ENCODE measurements at places on chromosomes 5 and 9.

- no peak for DNase-seq
These were observed 1.4 kb downstream of the NRG2 start for GRCh38 chr5:140041492-140042392.

GRCh38 chr9:98850851-98851729 is 43.6 kb downstream of the GALNT12 start:
- DNase-seq = no peak

- no peak for DNase-seq
These were observed 40.9 kb downstream of the CETN3 start for GRCh38 chr5:90368454-90369246.

DNA sequence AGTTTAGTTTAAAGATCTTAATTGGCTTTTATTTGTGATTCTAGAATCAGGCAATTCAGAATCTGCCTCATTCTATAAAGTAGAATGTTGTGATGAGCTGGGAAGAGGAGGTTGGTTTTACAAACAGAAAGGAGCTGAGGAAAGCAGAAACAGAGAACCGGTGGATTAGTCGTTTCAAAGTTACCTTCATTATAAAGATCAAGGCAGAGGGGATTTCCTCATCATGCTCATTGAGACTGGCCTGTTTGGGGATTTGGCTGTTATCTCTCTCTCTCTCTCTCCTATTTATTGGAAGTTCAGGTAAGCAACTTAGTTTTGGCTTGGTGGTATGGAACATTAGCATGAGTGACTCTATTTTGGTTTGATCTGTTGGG is 134.0 kb downstream of the GCNT1 start:
- no peak for DNase-seq

- peak; percentile 45 for DNase-seq
These were observed 17.0 kb upstream of the SH3TC2 start for GRCh38 chr5:149079883-149080282.

DNA sequence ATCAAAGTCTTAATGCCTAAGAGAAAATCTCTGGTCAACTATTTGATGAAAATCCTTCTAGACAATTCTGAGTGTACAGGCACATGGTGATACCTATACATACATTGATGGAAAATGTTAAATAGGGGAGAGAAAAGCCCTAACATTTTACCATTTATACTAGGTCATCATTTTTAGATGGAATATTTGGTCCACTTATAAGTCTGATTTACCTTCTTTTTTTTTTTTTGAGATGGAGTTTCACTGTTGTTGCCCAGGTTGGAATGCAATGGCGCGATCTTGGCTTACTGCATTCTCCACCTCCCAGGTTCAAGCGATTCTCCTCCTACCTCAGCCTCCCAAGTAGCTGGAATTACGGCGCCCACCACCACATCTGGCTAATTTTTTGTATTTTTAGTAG is 81.7 kb downstream of the FCHO2 start:
- DNase-seq = no peak

DNA sequence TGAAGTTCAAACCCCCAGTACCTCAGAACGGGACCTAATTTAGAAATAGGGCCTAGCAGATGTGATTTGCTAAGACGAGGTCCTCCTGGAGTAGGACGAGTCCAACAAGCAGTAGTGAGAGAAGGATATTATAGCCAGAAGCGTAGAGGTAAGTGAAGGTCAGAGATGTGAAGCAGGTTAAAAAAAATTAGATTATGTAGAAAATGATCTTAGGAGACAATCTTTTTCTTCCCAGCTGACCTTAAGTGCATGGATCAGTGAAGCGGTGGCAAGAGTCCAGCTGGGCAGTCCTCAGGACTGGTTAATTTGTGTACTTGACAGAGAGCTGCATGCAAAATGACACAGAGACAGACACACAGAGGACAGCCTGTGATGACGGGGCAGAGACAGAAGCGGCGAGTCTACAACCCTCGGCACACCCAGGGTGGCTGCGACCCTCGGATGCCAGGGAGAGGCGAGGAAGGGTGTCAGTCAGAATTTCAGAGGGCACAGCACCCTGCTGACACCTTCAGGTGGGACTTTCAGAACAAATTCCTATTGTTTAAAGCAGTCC is 131.4 kb upstream of the IRX4 start:
- DNase-seq = no peak

- DNase-seq = no peak
These were observed 523 bp downstream of the MAML1 start for GRCh38 chr5:179732918-179733771.

- DNase-seq = no peak
These were observed 109.4 kb upstream of the MVB12B start for GRCh38 chr9:126217250-126217653.

GRCh38 chr5:148414833-148415232 is 31.1 kb downstream of the FBXO38 start:
- DNase-seq = no peak

GRCh38 chr5:154972476-154973080 is 31.7 kb downstream of the MRPL22 start:
- DNase-seq = no peak
